ENCODE measurements at places on chromosomes 5 and 9. TPM values are rescaled to one million over a fixed set of nuclear protein-coding genes. Genes with fewer than 3 reads are reported as not detected.

Gene DCTN3
- 89.4 TPM for total RNA-seq

Gene VAV2
- 18.0 TPM for total RNA-seq

Gene TLX3
- total RNA-seq: not detected

Gene PRR16
- not detected for total RNA-seq

Gene LHX6
- total RNA-seq: not detected

Gene LECT2
- total RNA-seq: not detected

Gene POC5
- total RNA-seq: 28.5 TPM

Gene FBP2
- 0.21 TPM for total RNA-seq

Gene PLAC8L1
- total RNA-seq: 1.9 TPM

Gene ADCY2
- 0.28 TPM for total RNA-seq

Gene CDX1
- total RNA-seq: not detected

Gene TMOD1
- total RNA-seq: 0.09 TPM

Gene CATSPER3
- total RNA-seq: 0.90 TPM

Gene C7
- 22.3 TPM for total RNA-seq

Gene SPINK7
- total RNA-seq: not detected

Gene BSPRY
- total RNA-seq: not detected

Gene FBN2
- total RNA-seq: 1.6 TPM

Gene C1QTNF2
- 0.39 TPM for total RNA-seq

Gene ENHO
- 1.2 TPM for total RNA-seq

Gene CTSL
- total RNA-seq: 17.0 TPM

Gene TUSC1
- not detected for total RNA-seq

Gene GADD45G
- total RNA-seq: 0.98 TPM

Gene WDR38
- total RNA-seq: not detected

Gene HAND1
- not detected for total RNA-seq

Gene TMCO6
- 24.1 TPM for total RNA-seq

Gene CCDC180
- 0.66 TPM for total RNA-seq

Gene KLF4
- total RNA-seq: 0.28 TPM

Gene TSC1
- total RNA-seq: 42.5 TPM

Gene PCDHA5
- total RNA-seq: 2.1 TPM

Gene GARIN3
- not detected for total RNA-seq

Gene FST
- not detected for total RNA-seq

Gene HSD17B3
- not detected for total RNA-seq

Gene GFI1B
- not detected for total RNA-seq
